ENCODE measurements at places on chromosomes 4 and X. TPM values are rescaled to one million over a fixed set of nuclear protein-coding genes. Genes with fewer than 3 reads are reported as not detected.

The PASD1 gene
- total RNA-seq = not detected

The FANCB gene
- 2.3 TPM for total RNA-seq

The FDCSP gene
- total RNA-seq = not detected

The UGT2B17 gene
- not detected for total RNA-seq

The TRO gene
- total RNA-seq = 5.3 TPM

The ODAPH gene
- total RNA-seq = not detected

The NKAP gene
- 2.7 TPM for total RNA-seq

The FAT1 gene
- total RNA-seq = 265 TPM

The CENPVL2 gene
- total RNA-seq = not detected

The SMIM10L2A gene
- total RNA-seq = 0.80 TPM

The DSPP gene
- total RNA-seq = not detected

The PDE6B gene
- 3.3 TPM for total RNA-seq

The GUCY1A1 gene
- 0.42 TPM for total RNA-seq

The PDGFRA gene
- 0.95 TPM for total RNA-seq
